ENCODE measurements at places on chromosomes 5 and 9.

GRCh38 chr9:38185647-38186403, 116.8 kb upstream of the SHB start:
- no peak for DNase-seq

DNA sequence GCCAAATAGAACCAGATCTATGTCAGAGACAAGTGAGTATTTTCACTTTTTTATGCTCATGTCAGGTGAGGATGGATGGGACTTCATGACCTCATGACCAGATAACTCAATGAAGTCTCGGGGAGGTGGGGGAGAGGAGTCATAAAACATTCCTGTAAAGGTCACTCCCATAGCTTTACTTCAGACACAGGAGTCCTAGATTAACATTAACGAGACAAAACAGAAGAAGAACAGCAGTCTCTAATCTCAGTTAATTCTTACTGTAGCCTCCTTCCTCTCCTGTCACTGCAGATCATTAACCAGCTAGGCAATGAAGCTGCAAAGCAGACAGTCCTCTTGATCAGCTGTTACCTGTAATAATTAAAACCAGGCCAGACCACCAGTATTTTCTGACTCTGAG, 11.2 kb downstream of the CRHBP start:
- DNase-seq = no peak

- no peak for DNase-seq
Measured at GRCh38 chr9:20087481-20087880, 298.6 kb upstream of the SLC24A2 start.

- DNase-seq = no peak
Measured at GRCh38 chr9:137521405-137521985, 28.7 kb downstream of the PNPLA7 start.

- DNase-seq = no peak
Measured at GRCh38 chr5:176781638-176782570, 28.5 kb upstream of the UNC5A start.

Measured in RPMI8226 (cell line).